ENCODE measurements at places on chromosomes 5 and 9.

DNA sequence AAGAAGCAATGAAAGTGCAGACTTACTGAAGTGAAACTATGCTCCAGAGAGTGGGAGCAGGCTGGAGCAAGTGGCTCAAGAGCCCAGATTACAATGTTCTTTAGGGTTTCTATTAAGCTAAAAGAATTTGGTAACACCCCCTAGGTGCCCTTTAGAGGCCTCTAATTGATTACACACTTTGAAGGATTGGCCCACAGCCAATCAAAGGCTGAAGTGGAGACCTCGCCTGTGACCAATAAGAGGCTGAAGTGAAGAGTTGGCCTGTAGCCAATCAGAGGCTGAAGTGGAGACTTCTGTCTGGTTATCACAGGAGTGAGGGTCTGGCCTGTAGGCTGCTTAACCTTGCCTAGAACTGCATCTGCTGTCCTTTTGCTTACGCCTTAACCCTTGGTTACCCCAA is 46.7 kb upstream of the SPATA31C2 start:
- no peak for DNase-seq

- DNase-seq: no peak
Measured at GRCh38 chr5:93072831-93073459, 508.1 kb downstream of the NR2F1-AS1 start.

- DNase-seq: no peak
Measured at GRCh38 chr5:41940641-41941040, 15.6 kb downstream of the FBXO4 start.

- DNase-seq: no peak
Measured at GRCh38 chr5:142422429-142422828, 97.6 kb upstream of the SPRY4 start.

GRCh38 chr9:70574151-70574837 is 159.8 kb upstream of the KLF9 start:
- no peak for DNase-seq
